ENCODE measurements at places on chromosomes 16 and 17.

DNA sequence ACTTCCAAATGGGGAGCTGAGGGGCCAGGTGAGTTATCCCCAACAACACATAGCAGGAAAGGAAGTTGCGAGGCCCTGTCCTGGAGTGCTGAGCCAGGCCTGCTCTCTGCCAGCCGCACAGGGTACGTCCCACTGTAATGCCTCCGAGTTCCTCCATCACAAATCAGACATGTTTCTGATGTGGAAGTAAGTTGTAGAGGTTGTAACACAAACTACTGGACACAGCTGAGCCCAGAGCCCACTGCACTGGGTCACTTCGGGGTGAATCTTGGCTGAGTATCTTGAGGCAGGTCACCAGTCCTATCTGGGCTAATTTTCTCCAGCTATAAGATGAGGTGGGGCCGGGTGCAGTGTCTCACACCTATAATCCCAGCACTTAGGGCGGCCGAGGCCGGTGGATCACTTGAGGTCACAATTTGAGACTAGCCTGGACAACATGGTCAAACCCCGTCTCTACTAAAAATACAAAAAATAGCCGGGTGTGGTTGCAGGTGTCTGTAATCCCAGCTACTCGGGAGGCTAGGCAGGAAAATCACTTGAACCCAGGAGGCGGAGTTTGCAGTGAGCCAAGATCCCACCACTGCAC lies 100.8 kb upstream of the CDH5 start:
- DNase-seq, result no peak

DNA sequence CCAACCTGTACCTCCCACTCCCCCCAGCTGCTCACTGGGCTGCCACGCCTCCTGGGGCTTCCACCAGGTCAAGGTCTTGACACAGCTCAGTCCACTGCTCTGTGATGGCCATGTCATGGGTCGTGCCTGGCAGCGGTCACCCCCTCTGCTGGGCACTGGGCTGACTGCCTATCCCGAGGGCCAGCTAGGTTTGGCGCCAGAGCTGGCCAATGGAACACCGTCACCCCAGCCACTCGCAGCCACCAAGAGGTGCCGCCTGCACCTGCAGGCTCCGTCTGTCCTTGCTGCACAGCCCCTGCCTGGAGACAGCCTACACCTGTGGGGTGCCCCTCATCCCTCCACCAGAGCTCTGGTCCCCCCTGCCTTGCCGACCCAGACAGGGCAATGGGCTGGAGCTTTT lies 4.5 kb upstream of the RAB40C start:
- no peak for DNase-seq

GRCh38 chr16:50626868-50627267 lies 54.2 kb downstream of the SNX20 start:
- no peak for DNase-seq

DNA sequence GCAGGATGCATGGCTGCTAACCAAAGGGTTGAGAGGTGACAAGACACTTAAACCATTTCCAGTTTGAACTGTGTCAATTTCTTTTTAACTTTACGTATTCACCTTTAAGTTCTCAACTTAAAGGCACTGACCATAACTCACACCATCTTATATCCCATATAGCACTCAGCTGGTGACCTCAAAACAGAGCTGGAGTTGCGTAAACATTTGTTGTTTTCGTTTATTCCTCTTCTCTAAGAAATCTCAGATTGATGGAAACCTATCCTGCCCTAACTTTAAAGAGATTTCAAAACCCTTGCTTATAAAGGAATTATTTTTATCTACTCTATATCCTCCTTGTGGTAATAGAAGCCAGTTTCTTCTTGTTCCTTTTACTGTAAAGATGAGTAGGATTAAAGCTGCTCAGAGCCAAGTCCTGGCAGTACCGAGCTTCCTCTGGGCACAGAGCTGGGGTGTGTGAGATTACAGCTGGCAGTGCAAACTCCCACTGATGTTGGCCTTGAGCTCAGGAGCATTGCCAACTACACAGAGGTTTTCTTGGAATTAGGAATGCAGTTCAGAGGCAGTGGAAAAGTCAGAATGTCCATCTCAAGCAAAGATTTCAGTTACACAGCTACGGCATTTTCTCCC lies 1.3 kb downstream of the KCTD2 start:
- DNase-seq, result no peak

GRCh38 chr16:20995711-20996110 lies 95.1 kb downstream of the LYRM1 start:
- DNase-seq, result no peak

Measured in K562 (cell line).